ENCODE measurements at places on chromosomes 5 and 9. TPM values are rescaled to one million over a fixed set of nuclear protein-coding genes. Genes with fewer than 3 reads are reported as not detected.
A peak's percentile ranks its signal among the peaks of the same experiment; 100 is the strongest.

DNA sequence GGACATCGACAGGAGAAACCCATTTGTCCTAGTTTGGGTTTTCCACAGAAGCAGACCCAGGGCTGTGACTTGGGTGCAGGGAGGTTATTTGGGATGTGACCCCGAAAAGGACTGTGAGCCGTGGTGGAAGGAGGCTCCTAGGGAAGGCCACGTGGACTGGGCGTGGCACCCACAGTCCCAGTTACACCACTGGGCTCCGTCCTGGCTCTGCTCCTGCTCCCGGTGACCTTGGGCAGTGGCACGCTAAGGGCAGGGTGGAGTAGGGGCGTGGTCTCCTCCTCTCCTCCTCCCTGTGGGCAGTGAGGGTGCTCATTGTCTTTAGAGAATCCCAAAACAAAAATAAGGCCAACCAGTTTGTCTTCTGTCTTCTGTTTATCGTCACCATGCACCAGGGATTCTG, 190.1 kb downstream of the GADD45G start:
- no peak overlapping the region for H3K4me3 ChIP-seq
- H3K27ac ChIP-seq, result no peak overlapping the region
- no peaks in the 10 kb centered on the region for H3K4me1 ChIP-seq
- H3K36me3 ChIP-seq, result no peaks in the 10 kb centered on the region
- no peaks in the 10 kb centered on the region for H3K27me3 ChIP-seq

GRCh38 chr5:177077335-177077734, 9.4 kb upstream of the FGFR4 start:
- H3K36me3 ChIP-seq, result no peaks in the 10 kb centered on the region
- no peak overlapping the region for H3K4me3 ChIP-seq
- no peak for DNase-seq
- no peaks in the 10 kb centered on the region for H3K27me3 ChIP-seq
- H3K4me1 ChIP-seq, result no peaks in the 10 kb centered on the region
- H3K27ac ChIP-seq, result no peak overlapping the region

Gene SELENOP
- total RNA-seq, result 17.0 TPM

Gene LCN1
- not detected for total RNA-seq

GRCh38 chr5:139185589-139185988, 12.6 kb downstream of the SIL1 start:
- H3K27ac ChIP-seq, result no peak overlapping the region
- H3K4me3 ChIP-seq, result no peak overlapping the region
- no peak for DNase-seq
- no peaks in the 10 kb centered on the region for H3K27me3 ChIP-seq
- no peaks in the 10 kb centered on the region for H3K36me3 ChIP-seq

- H3K27ac ChIP-seq, result no peak overlapping the region
- no peak overlapping the region for H3K4me3 ChIP-seq
- no peaks in the 10 kb centered on the region for H3K4me1 ChIP-seq
- no peaks in the 10 kb centered on the region for H3K27me3 ChIP-seq
- no peaks in the 10 kb centered on the region for H3K36me3 ChIP-seq
- DNase-seq, result no peak
These were observed 41.9 kb upstream of the TESK1 start for GRCh38 chr9:35562895-35563780.

DNA sequence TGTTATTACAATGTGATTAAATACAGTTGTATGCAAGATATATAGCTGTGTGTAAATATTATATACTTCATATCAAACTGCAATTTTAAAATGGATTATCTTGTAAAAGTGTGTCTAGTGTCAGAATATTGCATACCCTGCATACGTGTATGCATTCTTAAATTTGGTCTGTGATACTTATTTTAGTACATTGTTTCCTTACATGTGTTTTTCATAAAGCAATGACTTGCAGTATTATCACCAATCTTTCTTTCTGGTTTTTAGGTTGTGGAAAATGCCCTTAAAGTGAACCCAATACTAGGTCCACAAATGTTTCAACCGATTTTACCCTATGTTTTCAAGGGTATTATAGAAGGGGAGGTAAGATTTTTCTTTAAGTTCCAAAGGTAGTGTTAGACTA, 28.5 kb upstream of the LRRC70 start:
- H3K4me1 ChIP-seq, result no peaks in the 10 kb centered on the region
- H3K36me3 ChIP-seq, result no peaks in the 10 kb centered on the region
- no peak for DNase-seq
- H3K27ac ChIP-seq, result no peak overlapping the region

DNA sequence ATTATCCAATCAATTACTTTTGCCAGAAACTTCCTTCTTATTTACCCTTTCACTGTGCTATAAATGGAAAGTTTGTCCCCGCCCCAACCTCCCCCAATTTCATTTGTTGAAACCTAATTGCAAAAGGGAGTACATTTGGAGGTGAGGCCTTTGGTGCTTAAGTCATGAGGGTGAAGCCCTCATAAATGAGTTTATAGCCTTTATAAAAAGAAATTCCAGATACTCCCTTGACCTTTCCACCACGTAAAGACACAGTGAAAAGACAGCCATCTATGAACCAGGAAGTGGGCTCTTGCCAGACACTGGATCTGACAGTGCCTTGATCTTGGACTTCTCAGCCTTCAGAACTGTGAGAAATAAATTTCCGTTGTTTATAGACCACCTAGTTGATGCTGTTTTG, 82.3 kb downstream of the NUDT12 start:
- no peaks in the 10 kb centered on the region for H3K36me3 ChIP-seq
- DNase-seq, result no peak
- no peaks in the 10 kb centered on the region for H3K27me3 ChIP-seq
- no peak overlapping the region for H3K4me3 ChIP-seq
- no peaks in the 10 kb centered on the region for H3K4me1 ChIP-seq
- H3K27ac ChIP-seq, result no peak overlapping the region

DNA sequence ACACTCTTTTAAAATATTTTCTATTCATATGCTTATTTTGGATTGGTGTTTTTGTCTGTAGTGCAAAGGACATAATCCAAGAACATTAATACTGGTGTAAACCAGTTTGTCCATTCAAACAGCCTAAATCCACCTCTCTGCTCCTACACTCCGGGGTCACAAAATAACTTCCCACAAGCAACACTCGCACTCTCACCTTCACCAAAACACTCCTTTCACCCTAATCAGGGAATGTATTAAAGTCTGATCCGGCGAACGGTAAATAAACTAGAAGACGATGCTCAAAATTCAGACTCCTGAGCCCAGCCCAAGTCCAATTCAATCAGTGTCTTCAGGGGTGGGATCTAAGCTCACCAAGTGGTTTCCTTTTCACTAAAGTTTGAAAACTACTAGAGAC, 649 bp downstream of the AP3B1 start:
- H3K27me3 ChIP-seq, result no peaks in the 10 kb centered on the region
- DNase-seq, result no peak
- no peaks in the 10 kb centered on the region for H3K36me3 ChIP-seq

DNA sequence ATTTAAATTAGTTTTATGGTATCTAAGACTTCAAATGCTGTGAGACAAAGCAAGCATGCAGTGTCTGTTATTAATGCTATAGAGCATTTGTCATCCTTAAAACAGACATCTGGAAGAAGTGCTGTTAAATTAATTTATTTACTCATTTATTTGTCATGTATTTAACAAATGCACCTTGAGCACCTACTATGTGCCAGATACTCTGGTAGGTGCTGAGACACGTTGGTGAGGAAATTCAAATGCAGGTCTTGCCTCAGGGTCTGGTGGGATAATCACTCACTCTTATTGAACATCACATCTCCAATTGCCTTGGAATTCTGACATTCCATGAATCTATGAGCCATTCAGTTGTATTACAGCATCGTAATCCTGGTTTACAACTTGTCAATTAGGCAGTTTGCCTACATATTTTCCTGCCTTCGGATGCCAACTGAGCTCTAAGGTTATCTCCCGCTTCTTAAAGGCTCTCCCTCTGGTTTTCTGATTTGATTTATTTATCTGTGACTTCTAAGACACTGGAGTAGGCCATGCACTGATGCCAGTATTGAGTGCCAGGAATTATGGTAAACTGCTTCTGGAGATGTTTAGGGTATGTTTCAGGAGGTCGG, 56.0 kb upstream of the RPS23 start:
- H3K4me3 ChIP-seq, result no peak overlapping the region
- no peak for DNase-seq
- no peaks in the 10 kb centered on the region for H3K27me3 ChIP-seq
- no peaks in the 10 kb centered on the region for H3K36me3 ChIP-seq

DNA sequence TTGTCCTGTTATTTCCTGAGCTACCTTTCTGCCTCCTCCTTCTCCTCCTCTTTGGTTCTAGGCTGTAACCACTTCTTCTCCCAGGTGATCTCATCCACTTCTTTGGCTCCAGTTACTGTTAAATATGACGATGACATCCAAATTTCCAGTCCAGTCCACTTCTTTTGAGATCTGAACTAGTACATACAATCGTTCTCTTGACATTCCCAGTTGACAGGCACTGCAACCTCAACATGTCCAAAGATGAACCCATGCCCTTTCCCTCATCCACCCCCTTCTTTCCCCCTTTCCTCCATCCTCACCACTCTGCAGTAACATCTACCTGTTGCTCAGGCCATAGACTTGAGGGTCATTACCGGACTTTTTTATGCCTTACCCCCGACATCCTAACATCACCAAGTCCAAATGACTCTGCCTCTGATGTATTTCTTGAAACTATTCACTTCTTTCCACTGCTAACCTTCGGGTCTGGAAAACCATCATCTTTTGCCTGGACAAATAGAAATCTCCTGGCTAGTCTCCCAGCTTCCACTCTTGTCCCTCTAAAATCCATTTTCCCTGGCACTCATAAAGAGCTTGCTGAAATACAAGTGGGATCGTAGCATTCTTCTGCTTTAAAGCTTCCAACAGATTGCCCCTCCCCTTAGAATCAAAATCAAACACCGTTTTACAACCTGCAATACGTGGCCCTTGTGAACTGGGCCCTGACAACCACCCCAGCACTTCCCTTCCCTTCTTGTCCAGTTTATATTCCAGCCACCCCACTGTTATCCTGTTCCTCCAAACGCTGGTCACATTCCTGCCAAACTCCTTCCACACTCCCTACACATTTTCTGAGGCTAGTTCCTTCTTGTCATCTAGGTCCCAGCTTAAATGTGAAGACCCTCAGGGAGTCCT, 31.5 kb downstream of the KLF9 start:
- no peak overlapping the region for H3K4me3 ChIP-seq
- no peaks in the 10 kb centered on the region for H3K27me3 ChIP-seq
- H3K36me3 ChIP-seq, result no peaks in the 10 kb centered on the region
- H3K27ac ChIP-seq, result no peak overlapping the region
- no peak for DNase-seq

GRCh38 chr9:106962615-106963363, 99.8 kb downstream of the ZNF462 start:
- no peaks in the 10 kb centered on the region for H3K27me3 ChIP-seq
- no peak overlapping the region for H3K27ac ChIP-seq
- peaks cover 2% of the 10 kb centered on the region for H3K36me3 ChIP-seq
- peaks cover 3% of the 10 kb centered on the region for H3K4me1 ChIP-seq
- no peak for DNase-seq

- peaks cover 7% of the 10 kb centered on the region for H3K4me1 ChIP-seq
- peak overlapping the region; percentile 51 for H3K27ac ChIP-seq
- H3K27me3 ChIP-seq, result 0 out of 2 replicates have a peak, but pooled peaks cover 4% of the 10 kb centered on the region
- H3K4me3 ChIP-seq, result no peak overlapping the region
- H3K36me3 ChIP-seq, result no peaks in the 10 kb centered on the region
- DNase-seq, result peak; percentile 82
These were observed 106.1 kb upstream of the SLC44A1 start for GRCh38 chr9:105138306-105138801.

Gene ENTR1
- 110 TPM for total RNA-seq

DNA sequence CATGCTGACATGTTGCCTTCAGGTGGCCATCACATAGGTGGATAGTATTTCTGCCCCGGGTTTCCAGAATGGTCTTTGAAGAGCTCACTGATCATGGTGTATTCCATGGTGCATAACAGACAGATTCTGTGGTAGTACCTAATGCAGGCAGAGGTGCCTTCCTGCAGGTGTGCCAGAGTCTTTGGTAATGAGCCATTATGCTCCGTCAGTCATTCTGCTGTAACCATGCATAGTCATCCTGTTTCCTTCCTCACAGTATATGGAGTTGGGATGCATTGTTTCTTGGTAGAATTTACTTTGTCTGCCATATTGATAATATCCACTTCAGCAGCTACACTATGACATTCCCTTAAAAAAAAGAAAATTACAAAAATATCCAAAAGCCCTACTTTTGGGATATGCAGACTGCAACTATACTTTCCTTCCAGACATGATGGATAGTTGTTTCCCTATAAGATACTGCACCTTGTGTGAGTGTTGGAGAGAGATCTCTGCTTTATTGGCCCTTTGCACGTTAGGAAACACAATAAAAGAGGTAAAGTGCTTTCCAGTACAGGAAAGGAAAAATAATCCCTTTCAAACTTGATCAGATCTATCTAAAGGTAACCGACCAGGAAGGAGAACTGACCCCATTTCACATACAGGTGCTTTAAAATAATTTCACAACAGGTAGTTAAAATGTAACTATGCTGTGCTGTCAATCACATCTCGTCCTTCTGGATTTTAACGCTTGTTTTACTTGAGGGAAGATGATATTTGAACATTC, 537.5 kb upstream of the WWC1 start:
- no peaks in the 10 kb centered on the region for H3K4me1 ChIP-seq
- peaks cover 1% of the 10 kb centered on the region for H3K27me3 ChIP-seq
- no peak for DNase-seq
- H3K36me3 ChIP-seq, result no peaks in the 10 kb centered on the region
- no peak overlapping the region for H3K4me3 ChIP-seq

DNA sequence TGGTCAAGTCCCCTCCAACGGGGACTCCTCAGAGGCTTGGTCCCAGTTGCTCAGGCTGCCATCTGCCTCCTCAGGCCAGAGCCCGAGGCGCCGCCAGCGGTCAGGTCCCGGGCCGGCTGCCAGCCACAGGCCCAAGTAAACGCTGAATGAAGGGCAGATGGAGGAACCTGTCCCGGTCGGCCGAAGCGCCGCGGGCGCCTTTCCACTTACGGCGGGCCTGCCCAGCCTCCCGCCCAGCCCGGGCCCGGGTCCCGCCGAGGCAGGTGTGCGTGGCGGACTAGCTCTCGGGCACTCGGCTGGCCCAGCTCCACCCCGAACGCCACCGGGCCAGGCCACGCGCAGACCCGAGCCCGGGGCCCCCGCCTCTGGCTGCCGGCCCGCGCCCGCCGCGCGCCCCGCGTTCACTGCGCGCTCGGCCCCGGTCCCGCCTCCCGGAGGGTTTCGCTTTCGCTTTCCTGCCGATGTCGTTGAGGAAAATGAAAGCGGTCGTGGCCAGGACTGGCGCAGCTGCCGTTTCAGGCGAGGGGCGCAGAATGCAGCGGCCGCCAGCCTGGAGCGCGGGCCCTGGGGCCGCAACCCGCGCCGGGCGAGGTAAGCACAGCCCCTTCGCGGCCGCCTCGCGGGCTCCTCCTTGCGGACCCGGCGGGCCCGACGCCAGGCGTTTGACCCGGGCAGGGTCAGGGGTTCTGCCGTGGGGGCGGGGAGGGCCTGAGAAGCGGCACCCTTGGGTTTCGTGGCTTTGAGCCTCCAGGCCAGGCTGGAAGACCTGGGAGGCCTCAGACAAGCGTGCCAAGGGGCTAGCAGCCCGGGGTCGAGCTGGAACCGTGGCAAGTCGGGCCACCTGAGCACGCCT, 41.2 kb downstream of the SLC22A5 start:
- H3K4me1 ChIP-seq, result peaks cover 2% of the 10 kb centered on the region
- peak overlapping the region; percentile 40 for H3K27ac ChIP-seq
- peak overlapping the region; percentile 58 for H3K4me3 ChIP-seq
- H3K27me3 ChIP-seq, result no peaks in the 10 kb centered on the region

Gene DYNC2I2
- total RNA-seq, result 58.0 TPM

Gene FBXO4
- total RNA-seq, result 0.57 TPM
